ENCODE measurements at places on chromosomes 16 and 17.

DNA sequence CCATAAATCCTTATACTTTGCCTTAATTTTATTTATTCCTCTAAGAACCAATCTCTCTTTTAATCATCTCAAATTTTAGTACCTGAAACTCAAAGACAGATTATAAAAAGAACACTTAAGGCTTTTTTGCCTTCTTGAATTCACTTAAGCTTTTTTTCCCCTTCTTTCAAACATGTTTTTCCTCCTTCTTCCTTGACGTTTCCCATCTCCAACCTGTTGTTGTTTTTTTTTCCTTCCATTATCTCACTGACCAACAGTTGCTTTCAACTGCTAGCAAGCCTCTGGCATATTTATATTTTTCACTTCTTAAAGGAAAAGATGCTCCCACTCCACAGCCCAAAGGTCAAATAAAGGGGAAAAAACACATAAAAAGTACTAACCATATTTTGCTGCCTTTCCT, 32.2 kb downstream of the SPOP start:
- no peak for DNase-seq

DNA sequence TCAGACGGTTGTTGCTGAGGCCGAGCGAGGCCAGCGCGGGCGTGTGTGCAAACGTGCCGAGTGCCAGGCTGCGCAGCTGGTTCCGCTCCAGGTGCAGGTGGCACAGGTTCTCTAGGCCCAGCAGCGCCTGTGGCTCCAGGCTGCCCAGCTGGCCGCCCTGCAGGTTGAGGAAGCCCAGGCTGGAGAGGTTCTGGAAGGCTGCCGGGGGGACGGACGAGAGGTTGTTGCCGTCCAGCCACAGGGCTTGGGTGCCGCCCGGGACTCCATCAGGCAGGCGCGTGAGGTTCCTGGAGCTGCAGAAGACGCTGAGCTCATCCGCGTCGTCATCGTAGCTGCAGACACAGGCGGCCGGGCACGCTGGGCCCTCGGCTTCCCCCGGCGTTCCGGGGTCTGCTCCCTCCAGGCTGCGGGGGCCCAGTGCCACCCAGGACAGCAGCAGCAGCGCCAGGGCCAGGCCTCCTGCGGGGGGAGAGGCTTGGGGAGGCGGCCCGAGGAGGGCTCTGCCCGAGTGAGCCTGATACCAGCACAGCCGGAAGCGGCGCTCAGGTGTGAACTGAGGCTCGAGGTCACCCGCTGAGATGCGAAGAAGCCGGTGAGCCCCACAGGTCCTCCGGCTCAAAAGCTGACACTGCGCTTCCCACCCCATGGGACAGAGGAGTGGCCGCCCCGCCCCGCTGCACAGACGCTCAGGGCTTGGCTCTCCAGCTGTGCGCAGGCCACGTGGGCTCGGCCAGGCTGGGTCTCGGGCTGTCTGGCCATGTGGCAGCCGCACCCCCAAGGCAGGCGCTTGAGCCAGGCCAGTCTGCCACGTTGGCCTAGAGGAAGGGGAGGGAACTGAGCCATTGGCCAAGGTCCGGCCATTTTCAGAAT, 1.3 kb downstream of the IGFALS start:
- DNase-seq: no peak

DNA sequence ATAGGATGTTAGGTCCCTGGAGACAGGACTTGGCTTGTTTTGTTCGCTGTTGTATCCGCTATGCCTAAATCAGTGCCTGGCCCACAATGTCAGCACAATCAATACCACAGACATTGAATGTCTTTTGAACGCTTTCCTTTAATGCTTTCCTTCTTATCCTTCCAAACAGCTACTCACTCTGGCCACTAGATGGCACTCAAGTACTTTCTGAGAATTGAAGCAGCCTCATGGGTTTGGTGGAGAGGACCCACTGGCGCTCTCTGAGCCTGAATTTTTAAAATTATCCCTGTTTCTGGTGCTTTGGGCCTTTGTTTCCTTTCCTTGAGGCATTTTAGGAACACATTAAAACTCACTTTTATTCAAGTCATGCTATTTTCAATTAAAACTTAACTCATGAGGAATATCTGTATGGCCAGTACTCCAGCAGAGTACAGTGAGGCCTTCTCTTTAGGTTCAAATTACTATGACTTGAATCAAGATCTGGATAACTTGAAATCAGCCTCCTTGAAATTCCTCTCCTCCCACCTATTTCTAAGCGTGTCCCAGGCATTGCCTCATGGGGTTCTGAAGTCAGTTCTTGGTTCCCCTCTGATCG, 3.2 kb upstream of the NLRP1 start:
- peak; percentile 77 for DNase-seq

DNA sequence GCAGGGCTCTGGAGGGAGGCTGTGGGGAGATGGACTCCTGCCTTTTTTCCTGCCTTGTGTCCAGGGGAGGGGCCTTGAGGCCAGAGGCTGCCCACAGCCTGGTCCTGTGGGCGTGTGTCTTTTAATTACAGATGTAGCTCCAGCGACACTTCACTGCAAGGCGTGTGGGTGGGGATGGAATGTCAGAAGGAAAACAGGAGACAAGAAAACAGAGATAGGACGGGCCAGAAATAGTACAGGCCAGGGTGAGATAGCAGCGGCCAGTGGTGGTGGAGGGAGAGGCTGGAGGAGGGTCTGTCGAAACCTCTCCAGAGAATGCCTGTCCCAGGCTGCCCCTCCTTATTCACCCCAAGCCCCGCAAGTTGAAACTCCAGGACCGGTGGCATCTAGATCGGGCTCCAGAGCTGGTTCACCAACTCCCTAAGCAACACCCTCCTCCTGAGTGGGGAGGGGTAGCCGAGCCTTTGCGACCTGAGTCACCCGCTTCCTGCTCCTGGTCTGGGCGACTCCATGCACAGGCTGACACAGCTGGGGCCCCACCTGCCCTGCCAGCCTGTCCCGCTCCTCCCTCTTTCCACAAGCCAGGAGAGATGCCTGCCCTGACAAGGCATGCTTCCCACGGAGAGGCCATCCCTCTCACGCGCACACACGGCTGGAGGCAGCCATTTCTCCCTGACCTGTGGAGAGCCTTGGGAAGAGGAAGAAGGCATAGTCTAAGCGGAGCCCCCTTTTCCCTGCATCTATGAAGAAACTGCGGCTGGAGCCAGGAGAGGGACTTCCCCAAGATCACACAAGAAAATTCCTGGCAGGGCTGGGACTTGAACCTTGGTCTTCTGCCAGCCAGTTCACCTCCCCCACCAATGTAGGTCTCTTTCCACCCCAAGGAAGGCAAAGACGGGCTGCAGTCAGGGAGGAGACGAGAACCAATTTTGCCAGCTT, 6.6 kb upstream of the JUP start:
- DNase-seq: no peak

DNA sequence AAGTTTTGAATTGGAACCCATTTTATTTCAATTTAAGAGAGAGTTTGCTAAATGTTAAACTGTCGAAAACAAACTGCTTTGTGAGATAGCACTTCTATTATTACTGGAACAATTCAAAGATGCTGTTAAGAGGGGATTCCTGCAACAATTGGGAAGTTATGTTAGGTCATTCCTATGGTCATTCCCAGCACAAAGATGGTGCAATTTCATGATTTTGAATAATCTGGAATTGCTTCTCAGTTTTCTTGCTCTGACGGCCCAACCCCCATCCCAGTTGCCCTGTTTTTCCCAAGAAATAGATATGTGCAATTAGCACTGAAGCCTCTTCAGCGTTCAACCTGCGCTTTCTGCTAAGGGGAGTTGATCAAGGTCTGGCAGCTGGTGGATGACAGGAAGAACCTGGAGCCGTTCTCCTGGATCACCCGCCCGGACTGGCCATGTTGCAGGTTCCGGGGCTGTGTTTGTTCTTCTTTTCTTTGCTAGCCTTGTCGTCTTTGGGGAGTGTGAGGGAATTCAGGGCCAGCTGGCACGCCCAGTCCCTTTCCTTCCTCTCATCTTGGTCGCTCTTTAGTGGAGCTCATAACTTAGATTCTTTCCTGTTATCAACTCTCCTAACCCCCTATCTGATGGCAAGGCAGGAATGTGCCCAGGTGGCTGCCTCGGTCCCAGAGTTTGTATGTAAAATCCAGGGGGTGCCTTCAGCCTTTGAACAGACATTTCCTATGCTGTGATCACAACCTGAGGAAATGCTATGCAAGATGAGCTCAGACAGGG, 29.0 kb upstream of the IRF8 start:
- DNase-seq: no peak

GRCh38 chr17:2967515-2967914, 95.9 kb downstream of the OR1D5 start:
- no peak for DNase-seq

- DNase-seq: no peak
These were observed 330.7 kb downstream of the KIF2B start for GRCh38 chr17:54153423-54153822.

DNA sequence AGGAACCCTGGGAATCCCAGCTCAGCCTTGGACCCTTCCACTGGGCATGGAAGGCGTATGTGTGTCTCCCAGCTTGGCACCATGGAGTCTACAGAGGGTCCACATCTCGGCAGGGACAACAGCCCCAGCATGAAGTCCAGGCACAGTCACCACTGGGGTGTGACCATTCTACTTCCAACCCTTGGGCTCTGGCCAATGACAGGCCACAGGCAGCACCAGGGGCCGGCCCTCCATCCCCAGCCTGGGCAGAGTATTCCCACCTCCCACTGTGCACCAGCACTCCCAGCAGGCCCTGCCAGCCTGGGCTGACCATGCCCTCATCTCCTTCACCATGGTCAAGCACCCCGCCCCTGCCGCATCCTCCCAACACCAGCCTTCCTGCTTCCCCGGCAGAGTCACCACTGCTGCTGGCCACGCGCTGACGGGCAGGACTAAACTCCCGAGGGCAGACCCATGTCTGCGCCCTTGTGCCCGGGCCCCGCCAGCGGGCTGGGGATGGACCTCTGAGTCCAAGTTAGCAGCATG, 9.5 kb upstream of the PPP1R27 start:
- no peak for DNase-seq

DNA sequence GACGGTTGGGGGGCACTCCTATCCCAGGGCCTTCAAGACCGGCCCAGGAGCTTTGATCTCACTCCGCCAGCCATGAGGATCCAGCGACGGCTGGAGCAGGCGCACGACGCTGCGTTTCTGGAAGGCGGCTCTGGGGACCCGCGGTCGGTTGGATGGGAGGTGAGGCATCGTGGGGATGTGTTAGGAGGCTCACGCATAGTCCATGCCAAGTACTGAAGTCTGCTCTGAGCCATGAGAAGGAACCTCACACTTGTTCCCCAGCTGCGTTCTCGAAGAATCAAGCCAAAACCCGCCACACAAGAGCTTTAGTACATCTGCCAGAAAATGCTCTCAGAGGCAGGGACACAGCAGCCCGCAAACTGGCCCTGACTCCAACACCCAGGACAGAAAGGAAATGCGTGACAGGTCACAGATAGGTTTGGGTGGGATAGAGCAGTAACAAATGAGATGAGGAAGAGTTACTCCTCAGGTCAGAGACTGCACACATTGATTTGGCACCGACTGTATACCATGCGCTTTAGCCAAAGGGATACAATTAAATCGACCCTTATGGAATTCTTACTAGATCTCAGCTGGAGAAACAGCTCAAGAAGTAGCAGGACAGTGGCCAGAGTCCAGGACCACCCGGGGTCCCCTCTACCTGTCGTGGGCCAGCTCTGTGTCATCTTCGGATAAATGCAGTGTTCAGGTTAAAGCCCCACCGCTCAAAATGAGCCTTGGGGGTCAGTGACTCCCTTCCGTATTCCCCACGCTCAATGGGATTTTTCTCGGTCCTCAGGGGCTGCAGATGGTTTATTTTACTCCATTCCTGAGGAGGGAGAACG, 6.7 kb upstream of the GSG1L start:
- DNase-seq: no peak

DNA sequence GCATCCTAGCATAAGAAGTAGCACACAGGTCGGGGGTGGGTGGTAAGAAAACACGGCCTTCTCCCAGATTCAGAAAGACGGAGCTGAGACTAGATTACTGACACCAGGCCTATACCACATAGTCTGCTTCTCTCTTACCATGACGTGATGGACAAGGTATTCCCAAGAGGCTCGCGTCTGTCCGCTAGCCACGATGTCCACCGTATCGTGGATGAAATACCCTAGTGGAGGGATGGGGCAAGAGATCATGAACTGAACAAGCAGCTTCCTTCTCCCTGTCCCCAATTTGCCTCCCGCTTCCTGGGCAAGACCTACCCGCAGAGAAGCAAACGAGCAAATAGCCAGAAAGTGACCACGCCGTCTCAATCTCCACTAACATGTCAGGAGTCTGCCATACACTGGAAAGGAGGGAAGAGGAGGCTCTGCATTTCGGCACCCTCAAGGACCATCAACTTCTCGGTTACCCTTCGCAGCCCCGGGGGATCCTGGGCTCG, 820 bp downstream of the TLCD1 start:
- DNase-seq: no peak

DNA sequence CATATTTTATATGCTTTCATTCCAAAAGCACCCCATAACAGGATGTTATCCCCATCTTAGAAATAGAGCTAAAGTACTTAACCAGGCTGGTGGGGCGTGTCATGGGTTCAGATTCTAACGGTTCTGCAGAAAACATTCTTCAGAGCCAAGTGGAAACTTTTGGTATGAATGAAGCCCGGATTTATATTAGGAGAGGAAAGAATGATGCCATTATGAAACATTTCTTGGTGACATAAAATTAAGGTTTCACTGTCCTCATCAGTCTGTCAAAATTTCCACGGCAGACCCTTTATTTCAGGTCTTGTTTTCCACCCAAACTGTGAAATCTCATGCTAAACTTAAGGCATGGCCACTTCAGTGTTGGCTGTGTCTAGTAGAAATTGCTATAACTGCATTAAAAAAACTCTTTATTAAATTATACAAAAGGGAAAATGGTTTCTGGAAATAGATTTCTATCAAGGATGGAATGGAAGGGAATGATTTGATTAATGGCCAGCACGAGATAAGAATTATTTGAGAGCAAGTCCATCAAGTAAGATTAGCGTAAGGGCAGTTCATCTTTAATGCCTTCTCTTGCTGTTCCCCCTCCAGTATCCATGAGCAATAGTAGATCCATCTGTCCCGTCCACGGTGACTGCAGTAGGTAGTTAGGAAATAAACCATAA, 11.7 kb downstream of the PRKCA start:
- no peak for DNase-seq

DNA sequence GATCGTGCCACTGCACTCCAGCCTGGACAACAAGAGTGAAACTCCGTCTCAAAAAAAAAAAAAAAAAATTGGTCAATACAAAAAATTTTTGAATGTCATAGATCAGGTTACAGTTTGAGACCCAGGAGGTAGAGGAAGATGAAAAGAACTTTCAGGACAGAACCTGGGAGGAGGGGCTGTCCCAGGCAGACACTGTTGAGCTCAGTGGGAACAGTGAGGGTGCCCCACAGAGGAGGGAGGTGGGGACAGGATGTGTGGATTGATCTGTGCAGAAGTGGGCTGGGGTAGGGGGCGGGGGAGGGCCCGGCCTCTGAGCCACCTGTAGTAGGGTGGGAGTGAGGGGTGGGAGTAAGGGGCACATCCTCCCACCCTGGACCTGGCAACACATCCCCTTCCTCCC, 58.3 kb downstream of the PRMT7 start:
- no peak for DNase-seq

Measured in CD4-positive, alpha-beta T cell treated with Interleukin-6 at 100 ng/mL for 8 hours (primary cell).